NCI-H1436 (cell line): ENCODE measurements at places on chromosomes 4 and X.

- DNase-seq = no peak
These were observed 21.0 kb downstream of the MAN2B2 start for GRCh38 chr4:6595897-6596537.

- DNase-seq = no peak
These were observed 493 bp downstream of the TCEAL5 start for GRCh38 chrX:103275947-103276567.

GRCh38 chr4:187333151-187333550, 609.5 kb upstream of the FAT1 start:
- DNase-seq = no peak

DNA sequence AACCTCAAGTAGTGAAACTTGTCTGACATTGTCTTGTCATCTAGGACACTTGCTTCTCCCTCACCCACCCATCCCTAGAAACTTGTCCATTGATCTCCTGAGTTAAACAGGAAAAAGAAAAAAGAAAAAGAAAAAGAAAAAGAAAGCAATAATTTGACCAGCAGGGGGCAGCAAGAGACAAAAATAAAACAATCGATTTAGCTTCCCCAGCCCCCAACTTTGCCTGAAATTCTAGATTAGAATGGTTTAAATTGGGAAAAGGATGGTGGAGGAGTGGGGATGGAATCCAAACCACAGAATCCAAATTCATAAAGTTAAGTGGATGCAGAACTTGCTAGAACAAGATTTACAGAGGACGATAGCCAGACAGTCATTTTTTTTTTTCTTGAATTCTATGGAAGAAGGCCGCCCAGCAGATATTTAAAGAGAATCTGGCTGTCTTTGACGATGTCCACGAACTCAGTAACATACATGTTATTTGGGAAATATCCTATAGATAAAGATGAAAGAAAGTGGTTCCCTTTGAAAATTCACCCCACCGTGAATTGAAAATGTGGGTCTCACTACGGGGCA, 282.9 kb downstream of the USP46 start:
- no peak for DNase-seq

DNA sequence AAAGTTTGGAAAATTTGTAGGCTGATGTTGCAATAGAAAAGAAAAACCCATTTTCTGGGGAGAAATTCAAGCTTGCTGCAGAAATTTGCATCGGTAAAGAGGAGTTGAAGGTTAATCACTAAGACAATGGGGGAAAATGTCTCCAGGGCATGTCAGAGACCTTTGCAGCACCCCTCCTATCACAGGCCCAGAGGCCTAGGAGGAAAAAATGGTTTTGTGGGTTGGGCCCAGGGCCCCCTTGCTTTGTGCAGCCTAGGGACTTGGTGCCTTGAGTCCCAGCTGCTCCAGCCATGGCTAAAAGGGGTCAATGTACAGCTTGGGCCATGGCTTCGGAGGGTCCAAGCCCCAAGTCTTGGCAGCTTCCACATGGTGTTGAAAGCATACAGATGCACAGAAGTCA, 17.8 kb downstream of the TMSB15A start:
- no peak for DNase-seq

DNA sequence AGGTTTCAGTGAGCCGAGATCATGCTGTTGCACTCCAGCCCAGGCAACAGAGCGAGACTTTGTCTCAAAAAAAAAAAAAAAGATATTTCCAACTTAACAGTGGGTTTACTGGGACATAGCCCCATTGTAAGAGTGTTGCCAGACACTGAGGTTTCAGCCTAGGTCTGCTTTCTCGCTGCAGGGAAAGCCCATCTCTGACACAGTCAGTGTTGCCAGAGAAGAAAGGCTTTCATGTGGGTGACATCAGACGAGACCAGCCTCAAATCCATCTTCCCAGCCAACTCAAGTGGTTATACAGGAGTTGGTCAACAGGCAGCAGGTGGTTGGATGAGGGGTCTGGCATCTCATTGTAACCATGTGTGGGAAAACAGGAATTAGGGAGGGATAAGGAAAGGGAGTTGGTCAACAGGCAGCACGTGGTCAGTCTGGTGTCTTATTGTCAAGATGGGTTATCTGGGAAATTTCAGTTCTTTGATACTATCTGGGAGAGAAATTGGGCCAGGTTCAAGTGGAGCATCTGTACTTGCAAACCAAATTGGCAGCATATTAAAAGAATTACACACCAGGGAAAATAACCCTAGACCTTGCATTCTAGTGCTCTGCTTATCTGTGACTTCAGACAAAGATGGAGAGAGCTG, 41.1 kb downstream of the NELFA start:
- no peak for DNase-seq

DNA sequence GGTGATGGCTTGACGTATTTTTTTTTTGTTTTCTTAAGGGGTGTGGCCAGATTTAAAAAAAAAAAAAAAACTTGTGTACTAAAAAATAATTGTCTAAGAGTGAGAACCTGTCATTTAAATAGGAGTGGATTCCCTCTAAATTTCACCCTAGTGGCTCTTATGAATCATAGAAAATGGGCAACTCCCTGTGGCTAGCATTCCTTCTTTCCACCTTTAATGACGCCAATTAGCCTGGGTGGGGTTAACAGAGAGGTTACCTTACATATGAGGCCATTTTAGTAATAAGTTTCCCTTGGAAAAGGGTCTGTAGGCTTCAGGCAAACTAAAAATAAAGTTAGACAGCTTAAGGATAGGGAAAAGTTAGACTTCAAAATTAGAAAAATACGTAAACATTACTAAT, 223.5 kb upstream of the FAM241A start:
- DNase-seq = no peak

DNA sequence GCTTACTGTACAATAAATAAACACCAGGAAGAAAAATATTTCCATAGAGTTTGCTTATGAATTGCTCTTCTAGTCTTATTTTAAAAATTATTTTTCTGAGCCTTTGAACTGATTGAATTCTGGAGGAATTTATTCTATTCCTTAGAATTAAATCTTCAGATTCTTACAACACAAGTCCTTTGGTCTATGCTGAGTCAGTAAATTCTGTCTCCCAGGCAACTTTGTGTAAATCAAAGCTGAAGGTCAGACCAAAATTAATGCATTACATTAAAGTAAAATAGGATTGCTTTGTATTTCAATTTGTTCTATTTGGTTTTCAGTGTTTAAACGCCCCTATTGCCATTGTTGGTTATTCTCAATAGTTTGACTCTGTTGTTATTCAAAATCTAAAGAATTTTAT, 26.8 kb upstream of the STPG2 start:
- DNase-seq = no peak

DNA sequence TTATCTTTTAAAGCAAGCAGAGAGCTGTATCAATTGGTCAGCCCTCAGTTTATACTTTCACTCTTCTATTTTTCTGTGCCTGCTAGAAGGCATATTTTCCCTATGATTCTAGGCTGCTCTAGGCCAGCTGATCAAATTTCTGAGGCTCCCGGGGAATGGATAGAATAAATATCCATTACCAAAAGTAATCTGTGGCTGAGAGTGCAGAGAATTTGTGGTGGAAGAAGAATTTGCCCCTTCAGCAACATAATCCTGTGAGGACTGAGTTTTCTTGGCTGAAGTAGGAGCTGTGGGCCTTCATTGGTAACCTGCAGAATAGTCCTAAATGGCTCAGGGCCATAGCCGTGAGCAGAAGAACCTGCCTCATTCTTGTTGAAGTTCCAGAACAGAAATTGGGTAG, 314.6 kb upstream of the CASK start:
- no peak for DNase-seq

DNA sequence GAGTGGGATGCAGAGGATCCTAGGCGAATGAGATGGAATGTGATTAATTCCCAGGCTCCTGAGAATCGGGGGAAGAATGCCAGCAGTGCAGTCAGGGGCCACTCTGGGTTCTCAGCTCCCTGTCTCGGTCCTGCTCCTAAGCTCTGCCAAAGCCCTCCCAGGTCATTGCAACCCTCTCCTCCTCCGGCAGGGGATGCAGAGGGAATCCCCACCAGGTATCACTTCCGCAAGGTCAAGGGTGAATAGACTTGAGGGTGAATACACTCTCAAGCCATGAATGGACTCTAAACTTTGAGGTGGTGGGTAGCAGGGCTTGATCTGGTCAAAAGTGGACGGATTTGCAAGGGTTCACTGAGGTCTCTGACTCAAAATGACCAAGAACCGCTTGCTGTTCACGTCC, 139.3 kb upstream of the MXRA5 start:
- no peak for DNase-seq

GRCh38 chr4:140639066-140639465, 70.3 kb upstream of the UCP1 start:
- no peak for DNase-seq

GRCh38 chr4:141814499-141814898, 178.1 kb downstream of the IL15 start:
- no peak for DNase-seq

- no peak for DNase-seq
These were observed 119.2 kb downstream of the DDX53 start for GRCh38 chrX:23118890-23119527.

GRCh38 chrX:1442016-1442665, 10.6 kb downstream of the ASMTL start:
- DNase-seq = no peak
